ENCODE measurements at places on chromosomes 12 and 14.

DNA sequence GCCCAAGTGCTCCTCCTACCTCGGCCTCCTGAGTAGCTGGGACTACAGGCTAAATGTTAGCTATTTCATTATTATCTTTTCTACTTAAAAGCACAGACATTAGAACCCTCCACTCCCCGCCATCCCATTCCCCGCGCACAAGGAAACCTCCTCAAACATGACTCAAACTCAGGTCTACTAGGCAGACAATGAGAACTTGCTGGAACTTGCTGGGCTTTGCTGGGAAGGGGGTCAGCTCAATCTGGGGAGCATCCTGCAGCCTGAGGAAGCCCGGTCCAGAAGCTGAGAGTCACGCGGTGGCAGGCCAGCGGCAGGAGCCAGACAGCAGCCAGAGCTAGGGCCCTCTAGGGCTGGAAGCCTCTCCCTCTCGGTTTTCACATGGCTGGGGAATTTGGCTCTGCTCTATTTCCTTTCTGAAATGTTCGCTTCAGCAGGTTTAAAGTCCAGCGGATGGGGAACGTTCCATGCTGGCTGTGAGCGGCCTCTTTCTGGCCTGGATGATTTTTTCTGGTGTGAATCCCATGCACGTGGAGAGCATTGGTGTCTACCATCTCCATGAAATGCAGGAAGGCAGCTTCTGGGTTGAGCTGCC lies 68.5 kb downstream of the SLC6A12 start:
- no peak for DNase-seq

DNA sequence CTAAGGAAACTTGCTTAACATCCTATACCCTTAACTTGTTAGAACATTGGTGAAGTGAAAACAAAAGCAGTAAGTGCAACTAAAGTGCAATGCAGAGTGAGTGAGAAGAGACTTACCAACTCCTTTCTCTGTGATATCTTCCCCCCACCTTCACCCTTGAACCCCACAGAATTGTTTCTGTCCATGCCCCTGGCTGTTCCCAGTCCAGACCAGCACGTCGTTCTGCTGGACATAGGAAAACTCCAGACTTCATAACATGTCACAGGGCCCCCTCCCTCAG lies 91.9 kb downstream of the DAD1 start:
- no peak for DNase-seq

DNA sequence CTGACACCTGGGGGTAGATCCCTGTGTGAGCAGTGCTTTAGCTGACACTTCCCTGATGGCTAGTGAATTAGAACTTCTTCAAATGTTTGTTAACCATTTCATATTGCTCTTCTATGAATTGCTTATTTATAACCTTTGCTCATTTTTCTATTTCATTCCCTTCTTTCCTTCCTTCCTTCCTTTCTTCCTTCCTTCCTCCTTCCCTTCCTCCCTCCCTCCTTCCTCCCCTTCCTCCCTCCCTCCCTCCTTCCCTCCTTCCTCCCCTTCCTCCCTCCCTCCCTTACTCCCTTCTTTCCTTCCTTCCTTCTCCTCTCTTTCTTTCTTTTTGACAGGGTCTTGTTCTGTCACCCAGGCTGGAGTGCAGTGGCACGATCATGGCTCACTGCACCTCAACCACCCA lies 23.3 kb upstream of the CEP170B start:
- DNase-seq: no peak

GRCh38 chr12:15589328-15590032 lies 199.7 kb downstream of the EPS8 start:
- DNase-seq: no peak

GRCh38 chr14:106003351-106003750 lies 477.0 kb downstream of the TMEM121 start:
- no peak for DNase-seq

- peak; percentile 89 for DNase-seq
Measured at GRCh38 chr14:97977651-97978261, 1180.6 kb downstream of the VRK1 start.

DNA sequence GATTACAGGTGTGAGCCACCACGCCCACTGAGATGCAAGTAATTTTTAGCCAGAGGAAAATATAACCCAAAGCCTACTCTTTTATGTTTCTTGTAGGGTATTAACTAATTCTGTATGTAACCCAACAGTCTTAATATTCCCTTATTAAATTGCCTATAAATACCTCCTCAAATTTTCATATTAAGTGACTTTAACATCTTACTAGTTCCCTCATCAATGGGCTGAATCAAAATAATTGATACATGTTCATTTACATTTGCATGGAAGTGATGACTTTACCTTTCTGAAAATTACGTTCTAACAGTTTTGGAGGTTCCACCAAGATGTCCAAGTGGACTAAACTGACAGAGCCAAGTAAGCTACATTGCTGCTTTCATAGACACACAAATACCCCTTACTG lies 3.1 kb downstream of the SOS2 start:
- no peak for DNase-seq

- DNase-seq: no peak
Measured at GRCh38 chr12:69211160-69211559, 28.2 kb upstream of the CPSF6 start.

GRCh38 chr12:111482462-111482861 lies 76.7 kb downstream of the SH2B3 start:
- no peak for DNase-seq

DNA sequence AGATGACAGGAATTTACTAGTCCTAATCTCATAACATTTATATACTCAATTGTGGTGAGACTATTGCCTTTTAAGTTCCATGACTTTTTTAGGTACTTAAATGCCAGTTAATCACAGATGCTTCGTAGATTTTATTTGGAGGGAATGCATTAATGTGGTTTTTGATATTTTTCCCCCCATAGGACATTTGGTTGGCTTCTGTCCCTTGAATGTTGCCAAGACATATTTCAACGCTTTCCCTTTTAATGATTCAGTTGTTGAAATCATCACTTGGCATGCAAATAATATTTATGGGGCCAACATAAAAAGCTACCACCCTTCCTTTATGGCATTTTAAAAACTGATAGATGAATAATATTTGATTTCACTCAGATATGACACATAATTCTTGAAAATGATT lies 172.1 kb downstream of the ACSS3 start:
- DNase-seq: no peak

GRCh38 chr12:6195665-6196535 lies 4.3 kb upstream of the CD9 start:
- DNase-seq: peak; percentile 85

- DNase-seq: peak; percentile 52
Measured at GRCh38 chr12:103901518-103902173, 28.6 kb upstream of the HSP90B1 start.

Measured in activated CD8-positive, alpha-beta T cell treated with anti-CD3 and anti-CD28 coated beads for 36 hours (primary cell).